Stimulated activated CD4-positive, alpha-beta T cell treated with anti-CD3 and anti-CD28 coated beads, Interleukin-1b, Interleukin-23, amount 100 ng/mL, for 24 hours (primary cell): ENCODE measurements at places on chromosomes 2 and 18.

- DNase-seq, result no peak
Observed at GRCh38 chr2:217805668-217806481, 196.9 kb downstream of the TNS1 start.

DNA sequence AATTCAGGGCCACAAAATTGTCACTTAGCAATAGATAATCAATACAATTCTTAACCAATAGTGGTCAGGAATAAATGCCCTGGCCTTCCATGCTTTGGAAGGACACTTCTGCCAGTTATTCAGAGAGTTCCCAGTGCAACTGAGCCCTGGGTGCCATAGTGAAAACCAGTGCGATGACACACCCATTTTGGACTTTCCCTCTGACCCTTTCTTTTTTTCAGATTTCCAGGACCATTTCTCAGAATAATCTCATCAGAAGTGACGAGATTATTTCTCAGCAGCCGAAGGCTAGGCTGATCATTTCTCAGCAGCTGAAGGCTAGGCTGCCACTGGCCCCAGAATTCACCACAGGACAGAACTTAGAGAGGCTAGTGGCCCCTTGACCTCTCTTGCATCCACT lies 106.6 kb upstream of the MYCN start:
- DNase-seq, result no peak

DNA sequence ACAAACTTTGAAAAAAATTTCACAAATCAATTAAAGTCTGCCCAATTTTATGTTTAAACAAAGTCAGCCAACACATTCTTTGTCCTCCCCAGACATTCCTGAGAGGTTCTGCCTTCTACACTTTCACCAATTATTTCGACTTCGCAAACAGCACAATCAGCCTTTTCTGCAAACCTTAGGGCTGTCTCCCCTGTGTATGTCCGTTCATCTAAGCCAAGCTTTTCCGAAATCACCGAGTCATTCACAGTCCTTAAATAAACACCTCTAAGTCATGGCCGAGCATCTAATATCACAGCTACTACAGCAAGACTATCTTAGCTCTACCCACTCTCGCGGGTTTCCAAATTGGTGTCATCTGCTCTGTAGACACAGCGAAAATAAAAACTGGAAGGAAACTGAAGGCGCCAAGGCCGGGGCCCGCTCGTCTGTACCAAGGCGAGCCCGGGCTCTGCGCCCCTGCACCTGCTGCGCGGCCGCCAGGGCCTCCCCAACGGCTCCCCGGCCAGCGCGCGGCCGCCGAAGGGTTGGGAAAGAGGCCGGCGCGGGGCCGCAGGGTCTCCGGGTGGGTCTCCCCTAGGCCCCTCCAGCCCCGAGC lies 730 bp downstream of the ODC1 start:
- DNase-seq, result peak; percentile 26

GRCh38 chr2:234913208-234913626 lies 38.6 kb upstream of the SH3BP4 start:
- DNase-seq, result no peak

DNA sequence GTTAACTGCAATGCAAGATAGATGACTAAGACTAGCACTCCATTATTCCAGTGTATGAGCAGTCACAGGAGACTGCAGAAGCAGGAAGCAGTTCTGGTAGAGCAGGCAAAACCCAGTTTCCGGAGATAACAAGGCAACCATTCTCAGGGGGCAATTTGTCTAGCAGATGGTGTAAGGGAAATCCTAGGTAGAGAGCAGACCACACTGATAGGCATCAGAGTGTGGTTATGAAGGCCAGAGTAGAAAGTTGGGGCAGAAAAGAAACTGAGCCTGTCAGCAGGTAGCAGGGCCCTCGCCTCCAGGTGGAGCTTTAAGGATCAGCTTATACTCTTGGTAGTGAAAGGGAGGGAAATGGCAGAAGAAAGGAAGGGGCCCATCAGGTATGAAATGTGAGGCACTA lies 164.4 kb downstream of the PDE11A start:
- no peak for DNase-seq

DNA sequence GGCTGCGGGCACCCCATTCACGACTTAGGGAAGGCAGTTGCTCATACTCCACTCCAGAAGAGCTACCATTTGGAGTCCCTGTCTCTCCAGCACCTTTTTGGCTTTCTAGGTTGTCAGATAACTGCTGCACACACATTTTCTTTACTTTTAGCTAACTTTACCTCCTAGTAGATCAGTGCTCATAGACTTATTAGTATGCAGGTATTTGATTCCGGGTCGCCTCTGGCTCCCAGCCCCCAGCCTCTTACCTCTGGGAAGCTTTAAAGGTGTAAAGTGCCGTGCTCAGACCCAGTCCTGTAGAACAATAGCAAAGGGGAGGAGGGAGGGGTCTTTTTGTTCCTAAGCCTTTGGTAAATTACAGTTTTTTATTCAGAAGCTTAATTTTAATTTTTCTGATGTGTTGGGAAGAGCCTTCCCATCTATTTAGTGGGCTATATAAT lies 102.9 kb downstream of the SPTBN1 start:
- no peak for DNase-seq

GRCh38 chr2:84727315-84727714 lies 153.6 kb downstream of the TRABD2A start:
- DNase-seq, result no peak

- DNase-seq, result no peak
Observed at GRCh38 chr18:30265190-30265589, 777.4 kb downstream of the DSC3 start.

DNA sequence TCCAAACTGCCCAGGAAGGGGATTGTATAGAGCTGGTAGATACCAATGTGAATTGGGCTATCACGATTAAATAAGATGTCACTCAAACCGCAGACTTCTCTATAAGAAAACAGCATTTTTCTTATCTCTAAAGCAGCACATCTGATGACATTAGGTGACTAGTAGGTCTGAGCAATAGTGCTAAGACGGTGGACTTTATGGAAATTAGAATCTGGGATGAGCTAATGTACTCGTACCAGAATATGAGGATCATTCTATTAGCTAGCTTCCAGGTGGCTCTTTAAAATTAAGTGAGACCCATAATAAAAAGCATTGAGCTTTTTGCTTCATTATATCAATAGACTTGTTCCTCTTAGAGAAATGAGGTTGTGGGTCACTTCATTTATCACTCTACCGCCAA lies 130.0 kb upstream of the MC4R start:
- DNase-seq, result no peak

DNA sequence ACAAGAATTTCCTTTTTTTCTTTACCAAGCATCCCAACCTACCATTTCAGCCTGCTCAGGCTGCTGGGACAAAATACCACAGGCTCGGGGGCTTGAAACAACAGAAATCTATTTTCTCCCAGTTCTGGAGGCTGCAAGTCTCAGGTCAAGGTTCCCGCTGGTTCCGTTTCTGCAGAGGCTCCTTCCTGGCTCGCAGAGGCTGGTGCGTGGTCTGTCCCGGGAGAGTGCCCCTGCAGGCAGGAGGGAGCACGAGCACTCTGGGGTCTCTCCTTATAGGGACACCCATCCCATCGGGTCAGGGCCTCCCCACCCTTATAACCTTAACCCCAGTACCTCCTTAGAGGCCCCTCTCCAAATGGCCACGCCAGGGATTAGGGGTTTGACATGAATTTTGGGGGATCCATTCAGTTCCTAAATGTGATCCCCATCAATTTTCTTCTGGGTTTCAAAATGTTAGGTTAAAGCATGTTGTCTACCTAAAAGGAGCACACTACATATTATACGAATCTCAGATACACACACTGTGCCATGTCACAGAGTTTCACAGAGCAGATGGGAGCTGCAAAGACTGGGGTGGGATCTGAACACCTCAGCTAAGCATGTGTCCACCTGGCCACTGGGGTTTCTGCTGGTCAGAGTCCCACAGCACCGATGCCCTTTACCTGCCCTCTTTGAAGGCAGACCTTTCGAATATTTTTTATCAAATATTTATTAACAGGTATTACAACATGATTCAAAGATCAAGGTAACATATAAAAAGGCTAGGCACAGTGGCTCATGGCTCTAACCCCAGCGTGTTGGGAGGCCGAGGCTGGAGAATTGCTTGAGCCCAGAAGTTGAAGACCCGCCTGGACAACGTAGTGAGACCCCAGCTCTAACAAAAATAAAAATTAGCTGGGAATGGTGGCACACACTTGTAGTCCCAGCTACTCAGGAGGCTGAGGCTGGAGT lies 17.6 kb upstream of the ADI1 start:
- DNase-seq, result no peak

DNA sequence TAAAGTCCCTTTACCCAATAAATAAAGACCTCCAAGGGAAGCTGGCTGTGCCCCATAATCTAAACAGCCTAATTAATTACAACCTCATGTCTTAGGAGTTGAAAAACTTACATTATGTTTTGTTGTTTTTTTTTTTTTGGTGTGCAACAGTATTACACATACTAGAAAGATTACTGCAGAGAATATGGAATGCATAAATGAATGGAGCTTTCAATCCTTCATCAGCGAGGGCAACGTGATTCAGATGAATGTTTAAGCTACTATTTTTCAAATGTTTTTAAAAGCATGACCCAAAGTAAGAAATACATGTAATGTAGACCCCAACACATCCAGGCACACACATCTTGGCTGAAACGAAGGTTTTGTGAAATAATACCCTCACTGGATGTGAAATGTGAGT lies 167.1 kb upstream of the FN1 start:
- DNase-seq, result no peak

GRCh38 chr2:135557530-135557929 lies 26.2 kb downstream of the R3HDM1 start:
- no peak for DNase-seq

GRCh38 chr2:18479947-18480369 lies 80.5 kb downstream of the RDH14 start:
- no peak for DNase-seq

- no peak for DNase-seq
Observed at GRCh38 chr2:31580321-31581117, at the start of gene SRD5A2. Gene SRD5A2 (minus strand): TSS chr2:31580938. CDS start chr2:31580900, 38 bp downstream.
